Temporal lobe (tissue), 4 donors: ENCODE measurements at places on chromosomes 16 and 17. TPM values are rescaled to one million over a fixed set of nuclear protein-coding genes. Genes with fewer than 3 reads are reported as not detected.

Gene GAST
- total RNA-seq: not detected

Gene GPR139
- total RNA-seq: 2.5 TPM

Gene LGALS9C
- total RNA-seq: not detected

Gene CCL2
- 0.74 TPM for total RNA-seq

Gene TP53TG3D
- not detected for total RNA-seq

Gene SECTM1
- 0.74 TPM for total RNA-seq

Gene CBX8
- total RNA-seq: 4.9 TPM

Gene SLC9A5
- 1.2 TPM for total RNA-seq

Gene DRC3
- total RNA-seq: 1.2 TPM

Gene TP53TG3B
- not detected for total RNA-seq

Gene FAM83G
- 0.25 TPM for total RNA-seq

Gene HEATR9
- total RNA-seq: not detected
